ENCODE measurements at places on chromosomes 2 and 18. TPM values are rescaled to one million over a fixed set of nuclear protein-coding genes. Genes with fewer than 3 reads are reported as not detected.

The GALNT14 gene
- total RNA-seq: 1.5 TPM

The UGT1A4 gene
- total RNA-seq: not detected

The COL5A2 gene
- total RNA-seq: 787 TPM

The HAT1 gene
- 28.3 TPM for total RNA-seq

The GKN1 gene
- 0.09 TPM for total RNA-seq

DNA sequence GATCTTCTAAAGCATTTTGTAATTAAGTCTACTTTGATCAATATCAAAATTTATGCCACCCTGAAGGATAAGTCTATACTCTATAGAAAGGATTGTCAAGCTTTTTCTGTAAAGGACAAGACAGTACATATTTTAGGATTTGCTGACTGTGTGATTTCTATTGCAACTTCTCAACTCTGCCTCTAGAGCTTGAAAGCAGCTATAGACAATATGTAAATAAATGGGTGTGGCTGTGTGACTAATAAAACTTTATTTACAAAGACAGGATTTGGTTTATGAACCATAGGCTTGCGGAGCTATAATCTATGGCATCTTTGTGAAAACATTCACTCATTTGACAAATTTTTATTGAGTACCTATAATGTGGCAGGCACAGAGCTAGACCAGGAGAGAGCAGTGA is 18.4 kb downstream of the UPP2 start:
- no peaks in the 10 kb centered on the region for H3K4me1 ChIP-seq
- no peak overlapping the region for H3K4me3 ChIP-seq
- no peak for DNase-seq
- no peaks in the 10 kb centered on the region for H3K27me3 ChIP-seq
- no peak overlapping the region for H3K27ac ChIP-seq

- no peaks in the 10 kb centered on the region for H3K36me3 ChIP-seq
- H3K4me1 ChIP-seq: peaks cover 54% of the 10 kb centered on the region
- H3K27ac ChIP-seq: peak overlapping the region; percentile 87
Observed at GRCh38 chr2:239327536-239328350, 73.1 kb downstream of the HDAC4 start.

DNA sequence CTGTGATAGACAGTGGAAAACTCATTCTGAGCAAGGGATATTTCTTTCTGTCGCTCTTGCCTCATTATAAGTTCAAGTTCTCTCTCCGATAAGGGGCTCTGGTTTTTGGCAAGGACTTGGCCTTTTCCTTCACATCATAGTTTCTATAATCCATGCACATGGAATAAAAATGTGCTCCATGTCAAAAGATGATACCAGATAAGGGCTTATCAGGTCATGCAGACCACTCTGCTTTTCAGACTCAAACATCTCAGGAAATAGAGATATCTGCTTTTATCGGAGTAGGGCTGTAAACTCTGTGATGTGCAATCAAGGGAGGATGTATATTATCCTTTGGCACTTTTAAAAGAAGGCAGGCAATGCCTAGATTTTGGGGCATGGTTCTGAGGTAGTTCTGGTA is 45.0 kb upstream of the DARS1 start:
- no peak overlapping the region for H3K4me3 ChIP-seq
- no peaks in the 10 kb centered on the region for H3K27me3 ChIP-seq
- DNase-seq: no peak
- peaks cover 19% of the 10 kb centered on the region for H3K4me1 ChIP-seq
- H3K27ac ChIP-seq: peak overlapping the region; percentile 2

The TLX2 gene
- total RNA-seq: not detected

GRCh38 chr2:57936216-57936615 is 110.4 kb upstream of the VRK2 start:
- H3K27me3 ChIP-seq: no peaks in the 10 kb centered on the region
- DNase-seq: no peak
- no peaks in the 10 kb centered on the region for H3K36me3 ChIP-seq

The CGREF1 gene
- total RNA-seq: 6.7 TPM

The CLEC4F gene
- 0.09 TPM for total RNA-seq

GRCh38 chr2:9310798-9311197 is 104.2 kb downstream of the ASAP2 start:
- H3K27me3 ChIP-seq: no peaks in the 10 kb centered on the region
- H3K4me1 ChIP-seq: peaks cover 48% of the 10 kb centered on the region
- no peak overlapping the region for H3K4me3 ChIP-seq
- H3K36me3 ChIP-seq: no peaks in the 10 kb centered on the region
- DNase-seq: peak; percentile 59

DNA sequence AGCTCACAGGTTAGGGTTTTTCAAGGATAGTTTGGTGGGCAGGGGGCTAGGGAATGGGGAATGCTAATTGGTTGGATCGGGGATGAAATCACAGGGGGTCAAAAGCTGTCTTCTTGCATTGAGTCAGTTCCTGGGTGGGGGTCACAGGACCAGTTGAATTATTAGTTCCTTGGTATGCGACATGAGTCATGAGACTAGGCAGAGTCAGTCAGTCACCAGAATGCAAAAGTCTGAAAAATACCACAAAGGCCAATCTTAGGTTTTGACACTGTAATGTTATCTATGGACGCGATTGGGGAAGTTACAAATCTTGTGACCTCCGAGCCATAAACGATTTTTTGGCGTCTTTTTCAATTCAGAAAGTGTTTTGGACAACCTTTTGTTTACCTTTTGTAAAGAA is 101.2 kb downstream of the ZNF519 start:
- H3K4me1 ChIP-seq: no peaks in the 10 kb centered on the region
- H3K36me3 ChIP-seq: no peaks in the 10 kb centered on the region
- H3K4me3 ChIP-seq: no peak overlapping the region
- H3K27ac ChIP-seq: no peak overlapping the region
- H3K27me3 ChIP-seq: no peaks in the 10 kb centered on the region
- no peak for DNase-seq

DNA sequence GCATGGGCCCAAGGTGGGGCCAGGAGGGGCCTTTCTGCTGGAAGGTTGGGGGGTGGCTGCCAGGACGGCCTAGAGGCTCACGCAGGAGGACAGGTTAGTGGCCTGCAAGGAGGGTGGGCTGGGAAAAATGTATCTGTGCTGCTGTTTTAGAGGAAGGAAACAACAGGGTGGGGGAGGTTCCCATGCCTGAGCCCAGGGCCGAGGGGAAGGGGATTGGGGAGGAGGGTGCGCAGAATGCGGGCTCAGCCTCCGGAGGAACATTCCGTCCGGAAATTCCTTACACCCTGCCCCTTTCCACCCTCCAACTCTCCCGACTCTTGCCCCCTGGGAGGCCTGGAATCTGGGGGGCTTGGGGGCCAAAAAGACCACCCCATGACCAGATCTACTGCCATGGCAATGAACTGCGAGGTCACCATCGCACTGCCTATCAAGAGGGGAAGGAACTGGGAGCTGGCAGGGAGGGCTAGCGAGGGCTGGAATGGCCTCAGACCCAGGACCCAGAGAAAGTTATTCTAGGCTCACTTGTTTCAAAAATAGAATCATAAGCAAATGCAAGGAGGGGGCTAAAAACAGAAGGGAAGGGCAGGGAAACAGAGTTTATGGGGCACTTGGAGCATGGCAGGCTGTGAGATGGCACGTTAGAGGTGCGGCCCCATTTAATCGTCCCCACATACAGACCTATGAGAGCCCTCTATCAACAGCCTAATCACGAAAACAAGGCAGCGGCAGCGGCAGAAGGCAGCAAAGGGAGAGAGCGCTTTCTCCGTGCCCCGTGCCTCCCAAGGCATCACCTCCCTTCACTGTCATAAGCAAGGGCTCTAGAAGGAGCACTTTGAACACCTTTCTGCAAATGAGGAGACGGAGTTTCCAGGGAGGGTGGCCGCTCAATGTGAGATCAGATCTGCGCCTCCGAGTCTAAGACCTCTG is 90.4 kb downstream of the TNS1 start:
- peaks cover 97% of the 10 kb centered on the region for H3K4me1 ChIP-seq
- DNase-seq: no peak
- H3K27me3 ChIP-seq: no peaks in the 10 kb centered on the region

DNA sequence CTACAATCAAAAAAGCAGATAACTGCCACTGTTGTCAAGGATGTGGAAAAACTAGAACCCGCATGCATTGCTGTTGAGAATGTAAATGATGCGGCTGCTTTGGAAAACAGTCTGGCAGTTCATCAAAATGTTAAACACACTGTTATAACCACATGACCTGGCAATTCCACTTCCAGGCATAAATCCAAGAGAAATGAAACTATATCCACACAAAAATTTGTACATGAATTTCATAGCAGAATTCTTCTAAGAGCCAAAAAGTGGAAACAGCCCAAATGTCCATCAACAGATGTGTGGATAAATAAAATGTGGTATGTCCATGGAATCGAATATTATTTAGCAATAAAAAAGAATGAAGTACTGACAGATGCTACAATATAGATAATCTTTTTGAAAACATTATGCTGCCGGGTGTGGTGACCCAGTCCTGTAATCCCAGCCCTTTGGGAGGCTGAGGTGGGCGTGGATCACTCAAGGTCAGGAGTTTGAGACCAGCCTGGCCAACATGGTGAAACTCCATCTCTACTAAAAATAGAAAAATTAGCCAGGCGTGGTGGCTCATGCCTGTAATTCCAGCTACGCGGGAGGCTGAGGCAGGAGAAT is 32.0 kb downstream of the ERCC3 start:
- peak; percentile 85 for DNase-seq
- no peaks in the 10 kb centered on the region for H3K27me3 ChIP-seq
- H3K4me1 ChIP-seq: no peaks in the 10 kb centered on the region
- no peak overlapping the region for H3K27ac ChIP-seq
- no peak overlapping the region for H3K4me3 ChIP-seq
- H3K36me3 ChIP-seq: peaks cover 44% of the 10 kb centered on the region

- H3K27ac ChIP-seq: no peak overlapping the region
- no peaks in the 10 kb centered on the region for H3K36me3 ChIP-seq
- peaks cover 39% of the 10 kb centered on the region for H3K4me1 ChIP-seq
- no peaks in the 10 kb centered on the region for H3K27me3 ChIP-seq
- no peak for DNase-seq
Observed at GRCh38 chr2:23551875-23552274, 166.9 kb downstream of the KLHL29 start.
